Foreskin keratinocyte (primary cell): ENCODE measurements at places on chromosomes 5 and 9. TPM values are rescaled to one million over a fixed set of nuclear protein-coding genes. Genes with fewer than 3 reads are reported as not detected.

DNA sequence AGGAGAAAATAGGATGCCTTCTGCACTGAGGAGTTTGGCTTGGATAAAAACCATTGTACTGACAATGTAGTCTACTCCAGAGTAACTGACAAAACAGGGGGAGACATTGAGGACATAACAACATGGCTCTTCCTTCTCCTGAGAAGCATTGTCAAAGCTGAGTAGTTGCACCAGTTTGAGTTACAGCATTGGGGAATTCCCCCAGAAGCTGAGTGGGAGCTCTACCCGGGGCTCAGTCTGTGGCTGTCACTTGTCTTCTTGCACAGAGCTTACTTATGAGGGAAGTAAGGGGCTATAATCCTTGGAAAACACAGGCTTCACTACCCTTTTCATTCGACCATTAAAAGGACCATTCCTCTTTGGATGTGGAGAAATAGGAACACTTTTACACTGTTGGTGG lies 21.2 kb downstream of the HSPB3 start:
- DNase-seq: no peak

DNA sequence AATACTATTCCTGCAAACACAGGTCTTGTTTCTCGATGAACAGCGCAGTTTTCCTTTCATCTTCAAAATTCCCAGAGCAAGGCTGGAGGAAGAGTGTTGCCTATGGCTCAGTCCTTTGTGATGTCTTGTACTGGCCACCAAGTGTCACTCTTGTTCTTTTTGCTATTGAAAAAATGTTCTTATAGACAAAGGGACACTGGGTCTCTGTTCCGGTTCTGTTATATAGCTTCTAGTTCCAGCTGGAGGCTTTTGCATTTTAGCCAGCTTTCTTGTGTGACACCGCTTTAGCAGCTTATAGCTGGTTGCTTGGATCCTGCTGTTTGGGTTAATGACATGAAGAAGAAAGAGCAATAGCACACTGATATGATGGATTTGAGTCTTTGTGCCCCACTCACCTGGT lies 343.7 kb upstream of the KCNN2 start:
- DNase-seq: no peak

DNA sequence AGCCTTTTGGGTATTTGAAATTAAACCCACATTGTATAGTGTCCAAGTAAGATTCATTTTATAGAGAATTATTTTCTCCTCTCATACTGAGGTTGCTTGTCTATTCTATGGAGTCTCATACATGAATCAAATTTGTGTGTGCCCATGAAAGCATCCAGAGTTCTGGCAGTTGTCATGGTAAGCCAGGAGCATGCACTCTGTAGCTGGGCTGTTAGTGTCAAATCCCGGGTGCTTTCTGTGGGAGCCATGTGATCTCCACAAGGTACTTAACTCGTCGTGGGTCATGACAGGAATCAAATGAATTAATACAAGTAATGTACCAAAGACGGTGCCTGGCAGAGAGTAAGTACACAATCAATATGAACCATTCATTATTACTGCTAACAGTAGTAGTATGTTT lies 58.7 kb downstream of the FBXL7 start:
- no peak for DNase-seq

GRCh38 chr5:1832511-1833250 lies 31.5 kb downstream of the NDUFS6 start:
- DNase-seq: no peak

GRCh38 chr9:75229605-75230332 lies 141.5 kb downstream of the OSTF1 start:
- peak; percentile 68 for DNase-seq

DNA sequence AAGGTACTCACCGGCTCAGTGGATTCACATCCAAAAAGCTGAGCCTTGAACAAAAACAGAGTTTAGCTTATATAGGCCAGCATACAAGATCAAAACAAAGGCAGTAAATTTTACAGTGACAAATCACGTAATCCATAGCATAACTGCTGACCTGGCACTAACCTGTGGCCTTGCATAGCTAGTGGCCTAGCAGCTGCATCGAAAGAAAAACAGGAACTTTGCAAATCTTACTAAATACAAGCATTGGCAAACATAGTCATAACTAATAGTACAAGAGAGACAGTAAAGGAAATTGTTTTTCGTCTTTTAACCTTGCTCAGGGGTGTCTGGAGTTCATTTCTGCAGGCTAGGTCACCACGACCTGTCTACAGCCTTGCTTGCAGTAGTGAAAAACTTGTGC lies 4.8 kb downstream of the HSDL2 start:
- DNase-seq: no peak

DNA sequence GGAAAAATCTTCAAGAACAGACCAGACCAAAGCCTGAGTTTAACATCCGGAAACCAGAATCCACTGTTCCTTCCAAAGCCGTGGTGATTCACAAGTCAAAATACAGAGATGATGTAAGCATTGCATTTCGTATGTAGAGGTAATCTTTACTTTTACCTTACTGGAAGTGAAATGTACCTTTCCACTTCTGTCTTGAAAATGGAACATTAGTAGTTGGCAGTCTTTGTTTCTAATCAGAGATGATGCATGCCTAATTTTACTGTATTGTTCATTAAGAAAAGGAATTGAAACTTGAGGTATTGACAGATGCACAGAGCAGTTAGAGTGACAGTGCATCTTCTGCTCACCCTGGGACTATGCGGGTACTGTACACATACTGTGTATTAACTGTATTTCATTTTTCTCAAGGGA lies 34.6 kb downstream of the HABP4 start:
- DNase-seq: no peak

DNA sequence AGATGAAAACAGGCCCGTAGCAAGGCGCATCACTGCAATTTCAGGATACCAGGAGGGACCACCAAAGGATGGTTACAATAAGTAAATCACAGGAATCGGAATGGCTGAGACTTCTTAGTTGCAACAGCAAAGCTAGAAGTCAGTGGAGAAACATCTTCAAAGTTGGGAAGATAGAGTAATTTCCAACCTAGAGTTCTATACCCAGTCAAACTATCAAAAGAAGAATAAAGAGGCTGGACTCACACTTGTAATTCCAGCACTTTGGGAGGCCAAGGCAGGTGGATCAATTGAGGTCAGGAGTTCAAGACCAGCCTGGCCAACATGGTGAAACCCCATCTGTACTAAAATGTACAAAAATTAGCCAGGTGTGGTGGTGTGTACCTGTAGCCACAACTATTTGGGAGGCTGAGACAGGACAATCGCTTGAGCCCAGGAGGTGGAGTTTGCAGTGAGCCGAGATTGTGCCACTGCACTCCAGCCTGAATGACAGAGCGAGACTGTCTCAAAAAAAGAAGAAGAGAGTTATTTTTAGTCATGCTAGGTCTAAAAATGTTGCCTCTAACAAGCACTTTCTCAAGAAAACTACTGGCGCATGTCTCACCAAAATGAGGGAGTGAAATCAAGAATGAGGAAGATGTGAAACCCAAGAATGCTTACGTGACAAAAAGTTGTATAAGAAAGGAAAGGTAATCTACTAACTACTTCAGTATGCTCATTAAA lies 267.7 kb downstream of the DENND1A start:
- no peak for DNase-seq

DUSP1 gene
- 10.2 and 14.2 TPM in 2 replicates for total RNA-seq

SOX30 gene
- total RNA-seq: 0.04 TPM in 1 of 2 replicates, not detected in the other

INPP5E gene
- 11.5 and 12.6 TPM in 2 replicates for total RNA-seq

KCNV2 gene
- total RNA-seq: not detected in 2 replicates

MRPS30 gene
- total RNA-seq: 46.0 and 48.6 TPM in 2 replicates
